ENCODE measurements at places on chromosomes 16 and 17. TPM values are rescaled to one million over a fixed set of nuclear protein-coding genes. Genes with fewer than 3 reads are reported as not detected.

Gene KRT33A
- total RNA-seq: 0.66 TPM

Gene ITPRIPL2
- 2.5 TPM for total RNA-seq

Gene KRT27
- total RNA-seq: 0.14 TPM

Gene OTOA
- total RNA-seq: 0.28 TPM

Gene PRSS21
- total RNA-seq: 1.2 TPM

Gene ENGASE
- 11.2 TPM for total RNA-seq

Gene C17orf67
- 8.0 TPM for total RNA-seq

Gene GPR179
- 0.05 TPM for total RNA-seq

Gene NPIPA2
- 0.38 TPM for total RNA-seq

Gene KRTAP1-1
- not detected for total RNA-seq

Gene TMEM238L
- total RNA-seq: not detected

Gene ITGAX
- 3.5 TPM for total RNA-seq

GRCh38 chr17:4444782-4445473 lies 11.2 kb downstream of the SPNS3 start:
- no peak overlapping the region for H3K27ac ChIP-seq
- H3K4me1 ChIP-seq: peaks cover 7% of the 10 kb centered on the region
- DNase-seq: no peak
- no peaks in the 10 kb centered on the region for H3K36me3 ChIP-seq
- H3K27me3 ChIP-seq: no peaks in the 10 kb centered on the region

- H3K4me3 ChIP-seq: no peak overlapping the region
- H3K27me3 ChIP-seq: peaks cover 2% of the 10 kb centered on the region
- H3K4me1 ChIP-seq: peaks cover 7% of the 10 kb centered on the region
- no peak overlapping the region for H3K27ac ChIP-seq
Observed at GRCh38 chr16:88538366-88539060, 31.7 kb upstream of the ZC3H18 start.

- DNase-seq: no peak
- H3K27me3 ChIP-seq: no peaks in the 10 kb centered on the region
- no peaks in the 10 kb centered on the region for H3K36me3 ChIP-seq
- no peak overlapping the region for H3K27ac ChIP-seq
Observed at GRCh38 chr16:16863672-16864071, 484.7 kb downstream of the NPIPA7 start.

- no peaks in the 10 kb centered on the region for H3K27me3 ChIP-seq
- no peak for DNase-seq
- no peaks in the 10 kb centered on the region for H3K36me3 ChIP-seq
- H3K27ac ChIP-seq: no peak overlapping the region
- H3K4me3 ChIP-seq: no peak overlapping the region
Observed at GRCh38 chr16:3912897-3913296, 32.4 kb upstream of the CREBBP start.

DNA sequence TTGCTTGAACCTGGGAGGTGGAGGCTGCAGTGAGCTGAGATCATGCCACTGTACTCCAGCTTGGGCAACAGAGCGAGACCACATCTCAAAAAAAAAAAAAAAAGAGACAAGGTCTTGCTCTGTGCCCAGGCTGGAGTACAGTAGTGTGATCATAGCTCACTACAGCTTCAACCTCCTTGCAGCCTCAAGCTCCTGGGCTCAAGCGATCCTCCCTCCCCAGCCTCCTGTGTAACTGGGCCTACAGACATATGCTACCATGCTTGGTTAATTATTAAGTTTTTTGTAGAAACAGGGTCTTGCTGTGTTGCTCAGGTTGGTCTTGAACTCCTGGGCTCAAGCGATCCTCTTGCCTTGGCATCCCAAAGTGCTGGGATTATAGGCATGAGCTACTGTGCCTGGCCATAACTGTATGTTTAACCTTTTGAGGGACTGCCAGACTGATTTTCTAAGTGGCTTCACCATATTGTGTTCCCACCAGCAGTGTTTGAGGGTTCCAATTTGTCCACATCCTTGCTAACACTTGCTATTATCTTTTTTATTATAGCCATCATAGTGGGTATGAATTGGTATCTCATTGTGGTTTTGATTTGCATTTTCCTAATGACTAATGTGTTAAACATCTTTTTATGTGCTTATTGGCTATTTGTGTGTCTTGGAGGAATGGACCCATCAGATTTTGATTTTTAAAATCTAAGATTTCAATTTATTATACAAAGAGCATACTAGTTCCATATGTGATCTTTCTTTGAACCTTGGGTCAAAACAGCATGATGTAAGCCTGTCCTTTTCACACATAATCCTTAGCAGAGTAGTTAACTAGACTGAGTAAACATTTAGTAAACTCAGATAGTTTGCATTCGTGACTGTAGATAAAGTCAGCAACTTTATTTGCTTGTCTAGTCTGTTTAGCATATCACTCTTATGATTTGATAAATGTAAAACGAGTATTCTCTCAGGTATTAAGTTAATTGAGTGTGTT lies 38.1 kb upstream of the KPNB1 start:
- H3K27me3 ChIP-seq: no peaks in the 10 kb centered on the region
- H3K4me3 ChIP-seq: no peak overlapping the region
- no peak overlapping the region for H3K27ac ChIP-seq
- H3K4me1 ChIP-seq: no peaks in the 10 kb centered on the region
- DNase-seq: no peak

DNA sequence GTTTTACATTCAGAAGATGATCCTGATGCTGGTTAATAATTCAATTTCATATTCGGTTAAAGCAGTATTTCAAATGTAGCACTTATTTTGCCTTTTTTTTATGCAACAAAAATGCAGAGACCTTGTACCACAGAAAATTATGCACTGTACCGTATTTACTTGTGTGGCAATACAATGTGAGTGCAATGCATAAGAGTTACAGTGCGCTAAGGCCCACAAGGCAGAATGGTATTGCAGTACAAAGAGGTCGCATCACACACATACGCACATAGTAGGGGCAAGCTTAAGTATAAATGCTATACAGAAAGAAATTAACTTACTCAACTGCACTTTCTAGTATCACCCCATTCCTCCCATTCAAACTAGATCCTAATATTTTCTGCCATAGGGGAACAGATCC lies 103.0 kb downstream of the SYCE1L start:
- H3K27me3 ChIP-seq: no peaks in the 10 kb centered on the region
- DNase-seq: no peak
- no peak overlapping the region for H3K4me3 ChIP-seq
- H3K4me1 ChIP-seq: peaks cover 9% of the 10 kb centered on the region

GRCh38 chr16:50303041-50303604 lies 36.8 kb downstream of the ADCY7 start:
- H3K36me3 ChIP-seq: peaks cover 44% of the 10 kb centered on the region
- no peaks in the 10 kb centered on the region for H3K27me3 ChIP-seq
- DNase-seq: no peak
- no peak overlapping the region for H3K27ac ChIP-seq
- no peaks in the 10 kb centered on the region for H3K4me1 ChIP-seq

- no peak overlapping the region for H3K27ac ChIP-seq
- H3K36me3 ChIP-seq: no peaks in the 10 kb centered on the region
- H3K27me3 ChIP-seq: no peaks in the 10 kb centered on the region
Observed at GRCh38 chr17:73697872-73698271, 53.6 kb upstream of the SDK2 start.

- no peaks in the 10 kb centered on the region for H3K36me3 ChIP-seq
- no peak for DNase-seq
- H3K27ac ChIP-seq: no peak overlapping the region
- H3K4me1 ChIP-seq: peaks cover 7% of the 10 kb centered on the region
- no peak overlapping the region for H3K4me3 ChIP-seq
Observed at GRCh38 chr17:44903012-44903685, 3.9 kb upstream of the EFTUD2 start.

- no peaks in the 10 kb centered on the region for H3K4me1 ChIP-seq
- no peak overlapping the region for H3K4me3 ChIP-seq
- H3K36me3 ChIP-seq: no peaks in the 10 kb centered on the region
- DNase-seq: no peak
- H3K27me3 ChIP-seq: no peaks in the 10 kb centered on the region
Observed at GRCh38 chr17:13410874-13411273, 190.9 kb downstream of the HS3ST3A1 start.

DNA sequence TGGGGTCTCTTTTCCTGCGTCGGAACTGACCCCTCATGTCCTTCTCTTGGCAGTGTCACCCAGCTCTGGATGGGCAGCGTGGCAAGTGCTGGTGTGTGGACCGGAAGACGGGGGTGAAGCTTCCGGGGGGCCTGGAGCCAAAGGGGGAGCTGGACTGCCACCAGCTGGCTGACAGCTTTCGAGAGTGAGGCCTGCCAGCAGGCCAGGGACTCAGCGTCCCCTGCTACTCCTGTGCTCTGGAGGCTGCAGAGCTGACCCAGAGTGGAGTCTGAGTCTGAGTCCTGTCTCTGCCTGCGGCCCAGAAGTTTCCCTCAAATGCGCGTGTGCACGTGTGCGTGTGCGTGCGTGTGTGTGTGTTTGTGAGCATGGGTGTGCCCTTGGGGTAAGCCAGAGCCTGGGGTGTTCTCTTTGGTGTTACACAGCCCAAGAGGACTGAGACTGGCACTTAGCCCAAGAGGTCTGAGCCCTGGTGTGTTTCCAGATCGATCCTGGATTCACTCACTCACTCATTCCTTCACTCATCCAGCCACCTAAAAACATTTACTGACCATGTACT lies 13.2 kb downstream of the IGFBP4 start:
- H3K27me3 ChIP-seq: peaks cover 3% of the 10 kb centered on the region
- no peaks in the 10 kb centered on the region for H3K4me1 ChIP-seq
- no peak overlapping the region for H3K27ac ChIP-seq
- no peak overlapping the region for H3K4me3 ChIP-seq
- no peaks in the 10 kb centered on the region for H3K36me3 ChIP-seq
- no peak for DNase-seq

DNA sequence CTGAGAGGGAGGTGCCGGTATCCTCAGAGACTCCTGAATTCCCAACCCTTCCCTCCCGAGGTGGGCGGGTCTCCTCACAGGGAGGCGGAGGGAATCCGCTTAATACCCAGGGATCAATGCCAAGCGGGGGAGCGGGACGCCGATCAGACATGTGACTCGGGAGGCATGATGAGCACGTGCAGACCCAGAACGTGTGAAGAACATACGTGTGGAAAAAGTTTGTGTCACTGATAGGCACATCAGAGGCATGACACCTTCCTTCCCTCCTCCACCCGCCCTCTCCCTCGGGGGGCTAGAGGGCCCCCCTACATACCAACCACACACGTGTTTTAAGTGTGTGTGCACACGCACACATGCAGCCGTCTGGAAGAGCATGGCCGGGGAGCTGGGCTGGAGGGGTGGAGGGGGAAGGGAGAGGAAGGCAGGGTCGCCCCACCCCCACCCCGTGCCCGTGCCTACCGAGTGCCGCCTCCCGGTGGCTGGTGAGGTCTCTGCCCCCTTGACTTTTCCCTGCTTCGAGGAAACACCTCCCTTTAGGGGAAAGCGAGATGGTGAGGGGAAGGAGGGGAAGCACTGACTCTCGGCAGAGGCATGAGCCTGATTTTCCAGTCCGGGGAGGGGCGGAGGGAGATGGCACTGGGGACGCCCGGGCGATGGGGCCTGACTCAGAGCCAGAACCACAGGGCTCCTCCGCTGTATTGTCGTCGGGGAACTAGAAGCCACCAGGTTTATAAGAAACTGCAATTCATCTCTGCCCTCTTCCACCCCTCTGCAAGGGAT lies 12.1 kb upstream of the TBX21 start:
- H3K36me3 ChIP-seq: no peaks in the 10 kb centered on the region
- peaks cover 54% of the 10 kb centered on the region for H3K4me1 ChIP-seq
- DNase-seq: no peak
- H3K27me3 ChIP-seq: peaks cover 56% of the 10 kb centered on the region
- H3K27ac ChIP-seq: no peak overlapping the region

GRCh38 chr17:55116440-55116914 lies 147.9 kb downstream of the STXBP4 start:
- H3K4me3 ChIP-seq: no peak overlapping the region
- peak; percentile 8 for DNase-seq
- H3K27me3 ChIP-seq: no peaks in the 10 kb centered on the region
- H3K27ac ChIP-seq: peak overlapping the region; percentile 69

GRCh38 chr17:37430051-37430627 lies 23.5 kb downstream of the TADA2A start:
- H3K36me3 ChIP-seq: peaks cover 47% of the 10 kb centered on the region
- no peak for DNase-seq
- no peaks in the 10 kb centered on the region for H3K27me3 ChIP-seq
- no peaks in the 10 kb centered on the region for H3K4me1 ChIP-seq
- no peak overlapping the region for H3K4me3 ChIP-seq

DNA sequence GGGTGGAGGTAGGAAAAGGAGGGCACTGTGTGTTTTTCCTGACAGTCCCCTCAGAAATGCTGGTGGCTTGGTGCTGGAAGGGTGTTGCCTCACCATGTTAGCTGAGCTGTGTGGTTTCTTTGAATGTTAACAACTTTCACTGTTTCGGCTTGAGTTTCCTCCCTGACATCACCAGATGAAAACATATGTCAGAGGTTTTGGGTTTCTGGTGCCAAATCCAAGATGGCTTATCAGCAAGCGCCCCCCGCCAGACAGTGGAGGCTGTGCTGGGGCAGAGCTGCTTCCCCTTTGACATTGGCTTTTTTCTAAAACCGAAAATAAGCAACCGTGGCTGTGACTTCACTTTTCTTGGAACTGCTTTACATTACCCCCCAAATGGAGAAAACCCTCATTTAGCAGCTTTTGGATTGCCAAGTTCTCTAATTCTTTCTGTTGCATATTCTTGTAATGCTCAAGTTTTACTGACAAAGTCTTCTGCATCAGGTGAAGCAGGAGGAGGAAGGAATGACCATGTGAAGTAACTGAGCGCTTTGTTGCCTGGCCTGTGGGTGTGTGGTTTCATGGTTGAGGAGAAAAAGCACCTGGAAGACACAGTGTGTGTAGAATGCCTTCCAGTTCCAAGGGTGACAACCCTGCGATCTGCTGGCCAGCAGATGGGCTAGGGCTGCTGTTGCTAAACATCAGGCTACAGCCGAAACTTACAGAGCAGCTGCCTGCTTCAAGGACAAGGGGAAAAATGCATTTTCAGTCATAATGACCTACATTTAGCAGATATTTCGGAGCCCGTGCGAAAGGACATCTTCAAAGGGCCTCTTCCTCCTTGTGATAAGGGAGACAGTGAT lies 9.7 kb downstream of the RMI2 start:
- peaks cover 28% of the 10 kb centered on the region for H3K4me1 ChIP-seq
- no peaks in the 10 kb centered on the region for H3K36me3 ChIP-seq
- peak overlapping the region; percentile 98 for H3K27ac ChIP-seq
- peak overlapping the region; percentile 37 for H3K4me3 ChIP-seq
- peak; percentile 63 for DNase-seq

GRCh38 chr16:51392521-51393187 lies 241.6 kb upstream of the SALL1 start:
- H3K27me3 ChIP-seq: no peaks in the 10 kb centered on the region
- H3K4me3 ChIP-seq: no peak overlapping the region
- no peaks in the 10 kb centered on the region for H3K4me1 ChIP-seq
- H3K36me3 ChIP-seq: no peaks in the 10 kb centered on the region

Measured in thymus (tissue), 14 donors.